ENCODE measurements at places on chromosomes 3 and 15.
A peak's percentile ranks its signal among the peaks of the same experiment; 100 is the strongest.

DNA sequence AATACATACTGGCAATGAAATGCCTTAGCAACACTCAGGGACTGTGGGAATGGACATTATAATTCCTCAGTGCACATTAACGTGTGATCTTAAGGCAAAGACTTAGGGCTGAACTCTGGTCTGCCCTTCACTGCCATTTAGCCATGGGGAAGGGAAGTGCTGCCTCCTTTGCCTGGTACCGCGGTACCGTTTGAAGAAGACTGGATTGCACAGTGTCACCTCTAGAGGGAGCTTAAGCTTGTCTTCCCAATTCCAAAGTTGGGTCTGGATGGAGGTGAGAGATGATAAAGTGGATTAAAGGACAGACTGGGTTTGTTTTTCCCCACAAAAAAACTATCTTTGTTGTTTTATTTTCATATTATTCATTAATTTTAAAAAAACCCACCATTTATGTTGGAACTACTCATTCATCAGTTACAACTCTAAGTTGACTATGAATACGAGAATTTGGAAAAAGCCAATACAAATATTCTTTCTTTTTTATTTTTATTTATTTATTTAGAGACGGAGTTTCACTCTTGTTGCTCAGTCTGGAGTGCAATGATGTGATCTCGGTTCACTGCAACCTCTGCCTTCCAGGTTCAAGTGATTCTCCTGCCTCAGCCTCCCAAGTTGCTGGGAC lies 60.0 kb upstream of the SYN2 start:
- DNase-seq = no peak

DNA sequence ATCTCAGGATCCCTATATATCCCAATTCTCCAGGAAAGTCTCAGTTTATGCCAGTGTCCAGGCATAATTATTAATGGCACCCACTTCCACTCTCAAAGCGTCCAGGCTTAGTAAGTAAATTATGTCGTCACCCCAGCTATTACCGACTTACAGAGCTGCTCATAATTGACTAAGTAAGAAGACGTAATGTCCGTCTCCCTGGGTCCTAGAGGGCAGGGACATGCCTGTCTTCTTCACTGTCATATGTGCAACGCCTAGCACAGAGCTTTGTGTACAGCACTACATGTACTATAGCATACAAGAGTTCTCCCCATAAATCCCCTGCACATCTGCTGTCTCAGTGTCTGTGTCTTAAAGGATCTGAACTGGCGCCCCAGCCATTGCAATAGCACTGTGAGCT lies 23.9 kb upstream of the HRH1 start:
- DNase-seq = no peak

GRCh38 chr15:95644100-95644875 lies 686.2 kb upstream of the NR2F2 start:
- DNase-seq = no peak

- no peak for DNase-seq
These were observed 8.0 kb upstream of the EID1 start for GRCh38 chr15:48869966-48870365.

DNA sequence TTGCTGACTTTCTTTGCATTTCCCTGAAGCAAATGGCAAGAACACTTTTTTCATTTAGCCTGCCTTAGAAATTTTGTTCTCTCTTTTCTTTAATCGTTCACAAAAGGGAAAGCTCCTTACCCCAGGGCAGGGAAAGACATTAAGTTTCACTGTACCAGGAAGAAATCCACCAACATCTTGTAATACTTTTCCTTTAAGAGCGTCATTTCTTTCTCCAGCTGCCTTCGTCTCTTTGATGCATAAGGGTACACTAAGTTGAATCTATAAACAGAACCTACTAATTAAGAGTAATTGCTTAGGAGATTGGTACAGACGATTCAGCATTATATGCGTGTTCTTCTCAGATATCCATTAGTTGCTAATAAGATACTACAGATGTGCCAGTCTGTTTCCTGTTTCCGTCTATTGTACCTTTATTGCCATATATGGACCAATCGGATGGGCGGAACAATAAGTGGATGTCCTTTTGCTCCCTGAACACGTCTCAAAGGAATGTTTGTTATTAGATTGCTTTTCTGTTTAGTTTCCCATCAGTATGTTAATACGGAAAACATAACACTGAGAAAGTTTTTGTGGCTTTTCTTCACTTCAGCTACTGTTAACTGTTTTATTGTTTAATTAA lies 276.7 kb upstream of the RARB start:
- DNase-seq = no peak

- no peak for DNase-seq
These were observed 16.6 kb downstream of the KBTBD13 start for GRCh38 chr15:65092911-65093792.

- DNase-seq = peak; percentile 1
These were observed 58.0 kb downstream of the GABRG3 start for GRCh38 chr15:27028858-27029477.

- DNase-seq = no peak
These were observed 88.6 kb downstream of the GTPBP8 start for GRCh38 chr3:113079218-113079961.

DNA sequence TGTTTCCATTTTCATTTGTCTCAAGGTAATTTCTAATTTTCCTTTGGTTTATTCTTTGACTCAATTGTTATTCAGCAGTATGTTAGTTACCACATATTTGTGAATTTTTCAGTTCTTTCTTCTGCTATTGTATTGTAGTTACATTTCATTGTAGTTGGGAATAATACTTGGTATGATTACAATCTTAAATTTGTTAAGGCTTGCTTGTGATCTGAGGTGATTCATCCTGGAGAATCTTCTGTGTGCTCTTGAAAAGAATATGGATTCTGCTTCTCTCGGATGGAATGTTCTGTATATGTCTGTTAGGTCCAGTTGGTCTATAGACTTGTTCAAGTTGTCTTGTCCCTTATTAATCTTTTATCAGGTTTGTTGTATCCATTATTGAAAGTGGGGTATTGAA lies 63.4 kb upstream of the VEPH1 start:
- no peak for DNase-seq

- DNase-seq = no peak
These were observed 61.1 kb downstream of the CPNE4 start for GRCh38 chr3:131973731-131974130.

- DNase-seq = no peak
These were observed 200.4 kb upstream of the TBC1D5 start for GRCh38 chr3:17942856-17943255.

DNA sequence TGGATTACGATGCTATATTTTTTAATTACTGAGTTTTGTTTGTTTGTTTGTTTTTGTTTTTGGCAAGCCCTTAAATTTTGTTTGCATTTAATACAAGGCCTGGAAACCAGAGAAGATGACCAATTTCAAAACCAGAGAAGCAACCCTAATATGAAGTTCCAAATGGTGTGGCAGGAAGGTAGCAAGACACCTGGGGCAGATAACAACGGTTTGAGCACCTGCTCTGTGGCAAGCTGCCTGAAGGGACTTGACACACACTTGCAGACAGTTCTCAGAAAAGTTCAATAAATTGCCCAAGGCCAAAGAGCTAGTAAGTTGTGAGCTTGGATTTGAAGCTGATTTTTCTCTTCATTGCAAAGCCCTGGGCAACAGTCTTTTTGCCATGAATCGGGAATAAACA lies 151.2 kb upstream of the UBE2E1 start:
- no peak for DNase-seq

DNA sequence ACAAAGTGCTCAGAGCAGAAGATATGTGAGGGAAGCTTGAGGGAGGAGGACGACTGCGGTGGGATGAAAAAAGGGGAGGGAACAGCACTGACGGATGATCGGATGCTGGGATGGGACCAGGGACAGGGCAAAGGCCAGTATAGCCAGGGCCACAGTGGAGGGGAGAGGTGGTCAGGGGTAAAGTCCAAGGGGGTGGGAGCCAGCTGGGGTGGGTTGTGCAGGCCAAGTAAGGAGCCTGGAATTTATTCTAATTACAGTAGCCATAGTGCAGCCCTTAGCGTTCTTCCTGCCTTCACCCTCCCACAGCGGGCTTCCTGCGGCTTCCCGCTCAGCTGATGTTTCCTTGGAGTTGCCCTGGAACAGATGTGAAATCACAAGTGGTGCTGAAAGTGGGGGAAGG lies 7.6 kb upstream of the APEH start:
- DNase-seq = no peak

- no peak for DNase-seq
These were observed 622 bp upstream of the ZNF589 start for GRCh38 chr3:48240000-48240963.

- DNase-seq = no peak
These were observed 98.4 kb downstream of the IQSEC1 start for GRCh38 chr3:12974819-12975218.

- no peak for DNase-seq
These were observed 23.2 kb downstream of the CYP8B1 start for GRCh38 chr3:42852441-42852840.

DNA sequence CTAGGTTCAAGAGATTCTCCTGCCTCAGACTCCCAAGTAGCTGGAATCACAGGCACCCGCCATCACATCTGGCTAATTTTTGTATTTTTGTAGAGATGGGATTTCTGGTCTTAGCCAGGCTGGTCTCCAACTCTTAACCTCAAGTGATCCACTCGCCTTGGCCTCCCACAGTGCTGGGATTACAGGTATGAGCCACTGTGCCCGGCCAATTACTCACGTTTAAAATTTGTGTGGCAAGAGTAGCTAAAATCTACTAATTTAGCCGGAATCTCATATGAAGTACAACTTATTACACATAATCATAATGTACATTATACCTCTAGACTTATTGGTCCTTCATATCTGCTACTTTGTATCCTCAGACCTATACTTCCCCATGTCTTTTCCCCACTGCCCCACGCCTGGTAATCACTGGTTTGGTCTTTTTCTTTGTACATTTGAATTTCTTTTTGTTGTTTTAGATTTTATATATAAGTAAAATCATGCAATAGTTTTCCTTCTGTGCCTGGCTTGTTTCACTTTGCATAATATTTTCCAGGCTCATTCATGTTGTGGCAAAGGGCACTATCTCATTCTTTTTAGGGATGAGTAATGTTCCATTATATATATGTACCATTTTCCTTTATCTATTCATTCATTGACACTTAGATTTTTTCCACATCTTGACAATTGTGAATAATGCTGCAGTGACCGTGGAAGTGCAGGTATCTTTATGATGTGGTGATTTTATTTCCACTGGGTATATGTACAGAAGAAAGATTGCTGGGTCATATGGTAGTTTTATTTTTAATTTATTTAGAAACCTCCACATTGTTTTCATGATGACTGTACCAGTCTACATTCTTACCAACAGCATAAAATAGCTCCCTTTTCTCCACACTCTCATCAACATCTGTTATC lies 605.0 kb upstream of the CBLB start:
- no peak for DNase-seq

DNA sequence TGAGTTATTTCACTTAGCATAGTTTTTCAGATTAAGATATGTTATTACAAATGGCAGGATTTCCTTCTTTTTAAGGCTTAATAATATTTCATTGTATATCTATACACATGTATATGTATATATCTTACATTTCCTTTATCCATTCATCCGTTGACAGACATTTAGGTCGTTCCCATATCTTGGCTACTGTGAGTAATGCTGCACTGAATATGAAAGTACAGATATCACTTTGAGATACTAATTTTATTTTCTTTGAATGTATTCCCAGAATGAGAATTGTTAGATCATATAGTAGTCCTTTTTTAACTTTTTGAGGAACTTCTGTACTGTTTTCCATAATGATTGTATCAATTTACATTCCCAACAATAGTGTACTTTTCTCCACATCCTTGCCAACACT lies 270.4 kb downstream of the NAALADL2 start:
- no peak for DNase-seq

DNA sequence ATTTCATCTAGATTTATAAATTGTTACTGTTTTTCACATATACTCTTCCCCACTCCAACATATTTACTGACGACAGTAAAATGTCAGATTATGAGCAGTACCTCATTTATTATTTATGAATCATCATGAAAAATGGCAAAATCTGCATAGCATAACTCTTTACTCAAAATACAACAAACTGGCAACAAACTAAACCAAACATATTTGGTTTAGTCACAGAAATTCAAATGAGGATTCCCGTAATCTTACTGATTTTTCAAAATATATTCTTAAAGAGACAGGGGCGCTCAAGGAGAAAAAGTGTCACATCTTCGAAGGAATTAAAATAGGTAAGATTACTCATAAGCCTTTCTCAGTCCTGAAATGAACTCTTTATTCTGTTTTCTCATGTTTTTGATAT lies 3.0 kb upstream of the GPR87 start:
- DNase-seq = no peak

DNA sequence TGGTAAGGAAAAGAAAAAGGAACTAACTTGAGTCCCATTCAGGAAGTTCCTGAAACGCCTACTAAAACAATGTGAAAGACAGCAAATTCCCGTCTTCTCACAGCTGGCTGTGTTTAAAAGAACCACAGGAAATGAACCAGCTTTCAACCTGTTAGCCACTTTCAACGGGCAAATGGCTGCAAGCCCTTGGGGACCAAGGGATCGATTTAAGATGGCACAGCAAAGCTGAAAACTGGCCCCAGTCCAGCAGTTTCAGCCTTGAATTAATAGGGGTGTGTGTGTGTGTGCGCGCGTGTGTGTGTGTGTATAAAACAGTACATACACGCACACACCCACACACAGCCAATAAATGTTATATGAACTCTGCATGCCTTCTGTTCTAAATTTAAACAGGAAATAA lies 168.7 kb upstream of the TMCO5A start:
- no peak for DNase-seq

DNA sequence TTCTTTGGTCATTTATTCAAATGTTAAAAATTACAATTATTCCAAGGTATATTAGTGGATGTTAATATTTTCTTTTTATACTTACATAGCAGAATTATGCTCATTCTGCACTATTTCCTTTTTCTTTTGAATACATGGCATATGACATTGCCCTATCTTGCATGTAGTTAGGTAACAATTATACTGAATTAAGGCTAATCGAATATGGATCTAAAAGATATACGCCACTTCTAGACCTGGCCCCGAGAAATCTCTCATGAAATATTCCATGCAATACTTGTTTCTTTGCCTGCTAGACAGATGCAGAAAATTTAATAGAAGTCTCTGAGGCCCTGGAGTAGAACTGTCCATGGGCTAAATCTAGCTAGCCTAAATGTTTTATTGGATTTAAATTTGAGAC lies 493.4 kb downstream of the OTOL1 start:
- DNase-seq = no peak

Measured in NCI-H2227 treated with DMSO at 0.1 percent for 48 hours (cell line).